ENCODE measurements at places on chromosomes 16 and 17. TPM values are rescaled to one million over a fixed set of nuclear protein-coding genes. Genes with fewer than 3 reads are reported as not detected.

G6PC1 gene
- not detected for total RNA-seq

DNA sequence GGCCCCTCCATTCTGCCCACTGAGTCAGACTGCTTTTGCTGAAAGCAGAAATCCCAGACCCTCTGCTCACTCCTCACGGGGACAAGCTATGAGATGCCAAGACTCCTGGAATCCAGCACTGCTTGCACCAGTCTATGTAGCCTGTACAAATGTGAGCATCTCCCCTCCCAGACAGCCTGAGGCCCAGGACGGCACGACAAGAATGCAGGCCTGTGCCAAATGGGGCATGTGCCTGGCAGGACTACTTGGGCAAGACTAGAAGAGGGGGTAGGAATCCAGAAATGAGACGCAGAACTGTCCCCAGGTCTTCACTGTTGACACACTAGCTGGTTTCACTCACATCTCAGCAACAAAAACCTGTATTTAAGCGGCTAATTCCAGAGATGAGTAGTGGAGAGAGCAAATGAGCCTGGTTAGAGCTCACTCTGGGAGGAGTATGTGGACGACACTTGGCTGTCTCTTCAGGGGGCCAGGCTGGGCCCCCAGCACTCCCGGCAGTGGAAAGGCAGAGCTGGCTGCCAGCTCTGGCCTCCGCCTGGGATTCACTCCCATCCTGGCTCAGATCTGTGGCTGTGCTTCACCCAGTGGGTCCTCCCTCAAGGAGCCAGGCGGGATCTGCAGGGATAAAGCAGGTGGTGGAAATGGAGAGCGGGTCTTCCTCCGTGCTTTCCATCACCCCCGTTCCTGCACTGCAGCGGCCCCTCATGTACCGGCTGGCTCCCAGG lies 2.9 kb upstream of the MYO1C start:
- peaks cover 8% of the 10 kb centered on the region for H3K27me3 ChIP-seq
- no peaks in the 10 kb centered on the region for H3K36me3 ChIP-seq
- H3K27ac ChIP-seq = no peak overlapping the region
- no peak overlapping the region for H3K4me3 ChIP-seq
- DNase-seq = no peak

DNA sequence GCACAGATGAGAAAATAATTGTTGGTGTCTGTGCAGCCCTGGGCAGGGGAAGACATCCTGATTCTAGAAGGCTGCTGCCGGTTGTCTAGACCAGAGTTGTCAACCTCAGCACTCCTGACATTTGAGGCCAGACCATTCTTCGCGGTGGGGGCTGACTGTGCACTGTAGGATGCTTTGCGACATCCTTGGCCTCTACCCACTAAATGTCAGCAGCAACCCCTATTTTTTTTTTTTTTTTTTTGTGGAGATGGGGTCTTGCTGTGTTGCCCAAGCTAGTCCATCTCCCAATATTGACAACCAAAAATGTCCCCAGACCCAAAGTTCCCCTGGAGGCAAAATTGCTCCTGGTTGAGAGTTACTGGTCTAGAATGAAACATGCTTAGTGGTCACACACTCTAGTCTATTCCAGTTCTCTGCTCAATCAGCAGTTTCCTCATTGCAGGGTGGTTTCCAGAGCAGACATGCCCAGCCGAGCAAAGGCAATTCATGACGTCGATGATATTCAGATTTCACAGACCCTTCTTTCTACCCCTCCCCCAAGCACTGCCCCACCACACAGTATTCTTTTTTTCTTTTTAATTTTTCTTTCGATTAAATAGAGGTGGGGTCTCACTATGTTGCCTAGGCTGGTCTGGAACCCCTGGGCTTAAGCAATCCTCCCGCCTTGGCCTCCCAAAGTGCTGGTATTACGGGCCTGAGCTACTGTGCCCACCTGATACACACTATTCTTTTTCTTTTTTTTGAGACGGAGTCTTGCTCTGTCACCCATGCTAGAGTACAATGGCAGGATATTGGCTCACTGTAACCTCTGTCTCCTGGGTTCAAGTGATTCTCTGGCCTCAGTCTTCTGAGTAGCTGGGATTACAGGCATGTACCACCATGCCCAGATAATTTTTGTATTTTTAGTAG lies 9.0 kb downstream of the C17orf99 start:
- H3K4me1 ChIP-seq = no peaks in the 10 kb centered on the region
- DNase-seq = no peak
- H3K27me3 ChIP-seq = no peaks in the 10 kb centered on the region
- no peaks in the 10 kb centered on the region for H3K36me3 ChIP-seq
- no peak overlapping the region for H3K4me3 ChIP-seq

- H3K4me3 ChIP-seq = no peak overlapping the region
- no peaks in the 10 kb centered on the region for H3K36me3 ChIP-seq
- H3K4me1 ChIP-seq = no peaks in the 10 kb centered on the region
- no peak for DNase-seq
- no peak overlapping the region for H3K27ac ChIP-seq
- H3K27me3 ChIP-seq = no peaks in the 10 kb centered on the region
Observed at GRCh38 chr16:27387724-27388123, 14.2 kb upstream of the IL21R start.

Data from GM23338 (cell line).